Bone marrow (tissue), 2 donors: ENCODE measurements at places on chromosomes 3 and 15.

DNA sequence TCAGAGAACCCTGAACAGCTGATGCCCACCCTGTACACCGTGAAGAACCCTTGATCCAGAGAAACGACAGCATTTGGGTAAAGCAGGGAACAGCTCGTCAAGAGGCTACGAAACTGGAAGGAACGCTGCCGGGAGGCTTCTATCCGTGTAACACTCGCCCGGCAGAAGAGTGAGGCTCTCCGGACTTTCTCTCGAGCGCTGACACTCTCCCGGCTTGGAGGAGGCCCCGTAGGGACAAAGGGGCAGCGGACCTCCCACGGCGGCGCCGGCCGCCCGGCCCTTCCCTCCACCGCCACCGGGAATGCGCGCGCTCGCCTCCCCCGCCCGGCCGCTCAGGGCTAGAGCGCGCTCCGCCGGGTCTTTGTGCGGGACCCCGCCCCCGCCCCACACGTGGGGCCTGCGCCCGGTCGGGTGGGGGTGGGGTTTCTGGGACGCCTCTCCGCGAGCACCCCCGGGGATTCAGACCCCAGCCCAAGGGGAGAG lies 1.7 kb downstream of the HYAL2 start:
- DNase-seq = peak; percentile 75

- DNase-seq = no peak
These were observed 14.6 kb downstream of the CTDSPL start for GRCh38 chr3:37876279-37876678.

DNA sequence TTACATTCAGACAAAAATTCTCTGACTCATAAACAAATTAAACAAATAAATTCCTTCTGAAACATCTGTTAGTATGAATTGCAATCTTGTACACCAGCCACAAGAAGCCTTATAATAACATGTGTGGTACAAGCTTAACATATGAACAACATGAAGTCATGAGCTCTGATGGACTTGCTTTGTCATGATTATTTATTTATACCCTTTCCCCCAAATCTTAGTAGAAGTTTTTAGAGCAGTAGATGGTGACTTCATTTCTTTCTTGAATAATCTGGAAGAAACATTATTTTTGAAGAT lies 633.4 kb downstream of the EPHA3 start:
- no peak for DNase-seq

DNA sequence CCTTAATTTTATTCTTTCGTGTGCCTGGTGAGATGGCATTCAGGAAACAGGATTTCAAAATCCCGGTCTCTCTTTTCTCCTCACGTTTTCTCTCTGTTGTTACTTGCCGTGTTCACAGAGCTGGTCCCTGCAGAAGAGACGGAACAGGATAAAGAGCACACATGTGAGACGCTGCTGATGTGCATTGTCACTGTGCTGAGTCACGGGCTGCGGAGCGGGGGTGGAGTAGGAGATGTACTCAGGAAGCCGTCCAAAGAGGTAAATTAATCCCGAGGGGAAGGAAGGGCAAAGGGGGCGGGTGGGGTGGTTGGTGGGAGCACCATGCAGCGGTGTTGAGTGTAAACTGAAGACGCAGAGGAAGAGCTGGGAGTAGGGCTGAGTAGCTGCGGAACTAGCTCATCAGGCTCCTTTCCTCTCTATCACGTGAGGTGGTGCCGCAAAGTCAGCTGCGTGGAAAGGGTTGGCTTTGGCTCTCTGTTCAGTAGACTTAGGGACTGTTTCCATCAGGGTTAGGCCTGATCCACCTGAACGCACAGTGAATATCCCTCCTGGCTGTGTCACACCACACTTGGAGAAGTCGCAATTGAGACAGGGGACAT lies 164.8 kb upstream of the BHLHE40 start:
- peak; percentile 11 for DNase-seq

DNA sequence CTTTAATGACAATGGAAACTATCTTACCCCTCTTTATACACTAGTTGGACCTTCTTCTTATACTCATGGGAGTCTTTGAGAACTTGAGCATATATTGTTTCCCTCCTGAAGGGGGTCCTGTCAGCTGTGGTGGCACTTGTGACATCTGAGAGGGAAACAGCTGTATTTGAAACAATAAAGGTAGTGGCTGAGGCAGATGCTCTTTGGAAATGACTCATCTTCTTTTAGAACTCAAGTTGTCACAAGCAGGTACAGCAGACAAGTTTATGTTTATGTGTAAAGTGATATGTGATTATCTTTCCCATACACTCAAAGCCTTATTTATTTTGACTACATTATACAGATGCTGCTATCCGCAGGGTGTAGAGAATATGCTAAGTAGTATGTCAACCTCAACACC lies 220.0 kb upstream of the GRM7 start:
- DNase-seq = no peak

DNA sequence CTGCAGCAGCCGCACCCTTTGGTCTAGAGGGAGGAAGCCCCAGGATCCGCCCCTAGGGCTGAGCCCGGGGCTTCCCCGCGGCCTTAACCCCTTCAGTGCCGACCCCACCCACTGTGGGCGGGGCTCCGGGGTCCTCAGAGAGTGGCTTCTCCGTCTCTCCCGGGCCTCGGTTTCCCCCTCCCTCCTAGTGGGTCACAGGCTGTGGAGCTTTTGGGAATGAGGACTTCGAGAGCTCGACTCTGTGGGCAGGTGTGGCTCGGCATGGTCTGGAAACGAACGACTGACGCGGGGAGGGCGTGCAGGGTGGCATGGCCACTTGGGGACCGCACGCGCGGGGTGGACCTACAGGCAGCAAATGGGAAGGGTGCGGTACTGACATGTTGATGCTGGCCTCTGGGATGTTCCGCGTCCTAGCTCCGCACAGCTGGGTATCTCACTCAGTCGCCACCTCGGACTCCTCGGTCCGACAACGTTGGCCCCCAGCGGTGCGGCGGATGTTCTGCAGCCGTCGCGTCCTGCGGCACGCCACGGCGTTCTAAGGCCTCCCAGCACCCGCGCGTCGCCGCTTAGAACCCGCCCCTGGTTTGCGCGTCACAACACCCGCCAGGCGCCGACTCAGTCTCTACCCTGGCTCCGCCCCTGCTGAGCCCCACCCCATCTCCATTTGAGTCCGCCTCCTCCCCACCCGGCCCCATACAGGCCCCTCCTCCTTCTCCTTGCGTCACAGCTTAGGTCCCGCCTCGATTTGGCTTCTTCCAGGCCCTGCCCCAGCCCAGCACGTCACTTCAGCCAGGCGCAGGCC lies at the start of the genes HYAL3 and NAA80:
HYAL3 (minus strand) TSS at position 570 of the 802 bp plus-strand sequence. CDS start 3,803 bp downstream, outside the sequence.
NAA80 (minus strand) TSS at position 570 of the 802 bp plus-strand sequence. CDS start 1,942 bp downstream, outside the sequence.
- DNase-seq = peak; percentile 95

DNA sequence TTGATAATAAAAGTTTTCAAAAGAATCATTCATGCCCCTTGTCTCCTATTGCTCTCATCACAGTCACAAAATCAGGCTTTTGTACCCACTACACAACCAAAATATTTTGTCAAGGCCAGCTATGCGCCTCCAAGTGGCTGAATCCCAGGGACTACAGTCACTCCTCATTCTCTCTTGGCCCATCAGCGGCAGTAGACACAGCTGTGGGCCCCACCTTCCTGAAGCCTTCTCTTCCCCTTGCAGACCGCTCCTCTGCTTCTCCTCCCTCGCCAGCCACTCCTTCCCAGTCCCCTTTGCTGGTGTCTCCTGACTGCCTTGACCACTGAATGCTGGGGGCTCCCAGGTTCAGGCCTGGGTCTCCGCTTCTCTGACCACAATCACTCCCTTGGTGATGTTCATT lies 52.1 kb downstream of the LSM3 start:
- no peak for DNase-seq

GRCh38 chr3:84904816-84905555 lies 53.8 kb upstream of the CADM2 start:
- no peak for DNase-seq

GRCh38 chr3:140816372-140817195 lies 125.1 kb upstream of the SLC25A36 start:
- no peak for DNase-seq

DNA sequence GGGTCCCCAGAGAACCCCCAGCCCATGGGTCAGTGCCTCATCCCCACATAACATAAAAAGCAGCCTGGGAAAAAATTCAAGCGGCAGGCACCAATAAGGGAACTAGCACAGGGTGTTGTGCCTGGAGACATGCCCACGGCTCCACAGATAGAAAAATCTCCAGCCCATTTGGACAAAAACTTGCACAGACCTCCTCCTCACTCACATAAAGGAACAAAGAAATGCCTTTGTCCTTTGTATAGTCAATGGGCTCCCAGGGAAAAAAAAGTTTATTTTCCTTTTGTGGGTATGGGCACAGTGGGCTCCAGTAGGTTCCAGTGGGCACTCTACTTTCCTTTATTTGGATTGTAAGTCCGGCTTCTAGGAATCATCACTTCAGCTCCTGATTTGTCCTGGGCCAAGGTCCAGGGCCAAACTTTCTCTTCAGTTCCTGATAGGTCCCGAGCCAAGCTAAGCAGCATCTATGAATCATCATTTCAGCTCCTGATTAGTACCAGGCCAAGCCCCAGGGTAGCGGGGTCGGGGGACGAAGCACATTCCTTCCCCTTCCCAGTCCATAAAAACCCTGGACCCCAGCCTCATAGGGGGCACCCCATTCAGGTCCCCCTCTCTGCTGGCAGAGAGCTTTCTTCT lies 1.6 kb upstream of the DNAH12 start:
- no peak for DNase-seq

GRCh38 chr15:35784745-35785144 lies 238.8 kb upstream of the DPH6 start:
- DNase-seq = no peak

GRCh38 chr3:58334013-58334321 lies 1.3 kb downstream of the PXK start:
- no peak for DNase-seq

- no peak for DNase-seq
These were observed 391.8 kb downstream of the ZPLD1 start for GRCh38 chr3:102826636-102827035.

- no peak for DNase-seq
These were observed 258.7 kb upstream of the TGFBR2 start for GRCh38 chr3:30347679-30348216.

DNA sequence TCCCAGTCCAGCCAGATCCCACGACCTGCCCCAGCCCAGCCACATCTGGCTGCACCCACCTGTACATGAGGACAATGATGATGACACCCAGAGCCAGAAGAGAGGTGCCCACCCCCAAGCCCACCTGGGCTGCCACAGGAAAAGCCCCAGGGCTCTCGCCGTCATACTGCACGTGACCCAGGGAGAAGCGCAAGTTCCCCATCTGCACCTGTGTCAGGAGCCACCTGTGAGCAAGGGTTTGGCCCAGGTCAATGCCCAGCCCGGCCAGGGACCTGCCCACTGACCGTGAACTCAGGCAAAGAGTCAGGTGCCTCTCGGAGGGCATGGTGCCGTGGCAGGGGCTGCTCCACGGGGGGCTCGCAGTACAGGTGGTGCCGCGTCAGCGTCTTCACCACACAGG lies 16.3 kb downstream of the PLXNB1 start:
- DNase-seq = no peak

DNA sequence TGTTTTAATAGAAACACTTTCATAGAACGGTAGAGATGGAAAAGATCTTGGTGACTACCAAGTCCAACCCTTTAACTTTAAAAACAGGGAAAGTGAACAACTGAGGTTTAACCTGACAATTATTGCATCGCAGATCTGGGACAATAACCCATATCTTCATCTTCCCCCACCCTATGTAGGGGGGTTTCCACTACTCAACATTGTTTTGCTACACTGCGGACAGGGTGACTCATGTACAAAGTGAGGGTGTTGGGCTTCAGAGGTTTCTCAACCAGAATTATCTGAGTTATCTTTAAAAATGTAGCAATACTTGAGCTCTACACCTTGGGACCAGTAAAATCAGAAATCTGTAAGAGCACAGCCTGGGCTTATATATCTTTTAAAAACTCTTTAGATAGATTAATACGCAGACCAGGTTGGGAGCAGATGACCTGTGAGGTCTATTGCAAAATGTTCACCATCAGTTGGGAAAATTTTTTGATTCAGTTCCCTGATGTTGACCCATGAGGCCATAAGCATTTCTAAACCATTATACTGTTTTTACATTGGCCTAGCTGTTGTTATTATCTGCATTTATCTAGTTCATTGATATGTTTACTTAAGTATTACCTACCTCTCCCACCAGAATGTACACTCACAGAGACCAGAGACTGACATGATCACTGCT lies 103.6 kb upstream of the ICE2 start:
- DNase-seq = no peak

DNA sequence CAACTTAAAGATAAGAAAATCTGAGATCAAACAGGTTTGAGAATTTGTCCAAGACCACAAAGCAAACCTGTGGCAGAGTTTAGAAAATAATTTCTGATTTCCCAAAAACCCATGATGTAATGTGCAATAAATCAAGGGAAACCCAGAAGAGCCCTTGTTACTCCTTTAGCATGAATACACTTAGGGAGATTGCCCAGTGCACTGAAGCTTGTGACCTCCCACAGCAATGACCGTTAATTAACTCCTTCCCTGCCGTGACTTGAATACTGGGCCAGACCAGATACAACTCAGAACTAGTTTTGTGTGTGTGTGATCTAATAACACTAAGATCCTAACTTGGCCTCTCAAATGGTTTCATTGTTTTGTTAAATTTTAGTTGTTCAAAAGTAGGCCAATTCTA lies 2.5 kb downstream of the PRKAR2A start:
- DNase-seq = no peak

GRCh38 chr15:64014995-64015394 lies 31.3 kb downstream of the DAPK2 start:
- no peak for DNase-seq

GRCh38 chr15:100544338-100544841 lies 15.6 kb upstream of the CERS3 start:
- DNase-seq = no peak

- DNase-seq = no peak
These were observed 89.4 kb upstream of the ICE2 start for GRCh38 chr15:60568301-60568742.
